ENCODE measurements at places on chromosomes 12 and 14.

DNA sequence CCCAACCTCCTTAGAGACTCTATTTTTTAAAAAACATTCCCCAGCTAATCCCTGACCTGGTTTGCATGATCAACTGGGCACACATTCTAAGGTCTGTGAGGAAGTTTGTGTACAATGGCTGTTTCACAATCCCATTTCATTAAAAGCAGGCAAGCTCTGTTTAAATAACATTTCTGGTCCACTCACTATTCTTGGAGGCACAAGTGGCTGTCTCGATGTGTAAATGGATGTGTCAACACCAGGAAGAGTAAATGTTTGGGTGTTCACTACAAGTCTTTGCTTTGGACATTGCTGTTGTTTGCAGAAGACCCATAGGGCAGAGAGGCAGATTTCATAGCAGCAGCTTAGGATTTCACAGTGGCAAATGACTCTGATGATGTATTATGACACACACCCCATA, 98.3 kb downstream of the PDZRN4 start:
- DNase-seq: no peak

DNA sequence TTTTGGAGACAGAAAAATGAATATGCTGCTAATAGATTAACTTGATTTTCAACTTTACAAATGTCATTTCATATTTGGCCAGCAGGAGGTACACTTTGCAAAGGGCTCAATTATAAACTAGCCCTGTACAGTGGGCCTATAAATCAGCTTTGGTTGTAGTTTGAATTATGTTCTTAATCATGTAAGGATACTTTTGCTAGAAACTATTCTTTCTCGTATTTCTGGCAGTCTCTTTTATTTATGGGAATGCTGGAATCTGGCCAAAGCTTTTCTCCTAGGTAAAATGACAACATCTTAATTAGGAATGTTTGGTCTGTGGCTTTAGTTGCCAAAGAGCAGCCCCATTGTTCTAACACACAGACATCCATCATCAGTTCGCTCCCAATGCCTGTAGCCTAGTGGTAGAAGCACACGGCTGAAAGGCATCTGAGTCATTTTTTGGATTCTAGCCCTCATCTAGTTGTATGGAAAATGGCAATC, 1322.3 kb upstream of the SEL1L start:
- no peak for DNase-seq

- DNase-seq: no peak
Observed at GRCh38 chr12:124557518-124558223, 9.7 kb downstream of the NCOR2 start.

DNA sequence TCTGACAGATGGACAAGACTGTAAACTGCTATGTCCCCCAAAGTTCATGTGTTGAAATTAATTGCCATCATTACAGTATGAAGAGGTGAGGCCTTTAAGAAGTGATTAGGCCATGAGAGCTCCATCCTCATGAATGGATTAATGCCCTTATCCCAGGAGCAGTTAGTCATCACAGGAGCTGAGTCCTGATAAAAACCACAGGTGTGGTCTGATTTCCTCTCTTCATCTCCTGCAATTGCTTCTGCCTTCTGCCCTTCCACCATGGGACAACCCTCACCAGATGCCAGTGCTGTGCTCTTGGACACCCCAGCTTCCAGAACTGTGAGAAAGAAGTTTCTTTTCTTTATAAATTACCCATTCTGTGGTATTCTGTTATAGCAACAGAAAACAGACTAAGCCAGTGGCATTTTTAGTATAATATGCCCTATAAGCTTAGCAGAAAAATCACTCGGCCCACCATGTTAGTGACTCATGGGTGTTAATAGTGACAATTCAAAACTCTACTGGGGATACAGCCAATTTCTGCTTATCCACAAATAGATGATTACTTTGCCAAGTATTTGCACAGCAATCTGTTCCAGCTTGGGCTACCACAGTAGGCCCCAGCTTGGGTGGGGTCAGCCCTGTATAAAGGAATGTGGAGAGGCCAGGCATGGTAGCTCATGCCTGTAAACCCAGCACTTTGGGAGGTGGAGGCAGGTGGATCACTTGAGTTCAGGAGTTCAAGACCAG, 129.0 kb upstream of the BCL2L14 start:
- DNase-seq: no peak

GRCh38 chr12:57119294-57120085, 8.3 kb upstream of the STAT6 start:
- no peak for DNase-seq

- no peak for DNase-seq
Observed at GRCh38 chr12:29320295-29321085, 60.5 kb downstream of the ERGIC2 start.

DNA sequence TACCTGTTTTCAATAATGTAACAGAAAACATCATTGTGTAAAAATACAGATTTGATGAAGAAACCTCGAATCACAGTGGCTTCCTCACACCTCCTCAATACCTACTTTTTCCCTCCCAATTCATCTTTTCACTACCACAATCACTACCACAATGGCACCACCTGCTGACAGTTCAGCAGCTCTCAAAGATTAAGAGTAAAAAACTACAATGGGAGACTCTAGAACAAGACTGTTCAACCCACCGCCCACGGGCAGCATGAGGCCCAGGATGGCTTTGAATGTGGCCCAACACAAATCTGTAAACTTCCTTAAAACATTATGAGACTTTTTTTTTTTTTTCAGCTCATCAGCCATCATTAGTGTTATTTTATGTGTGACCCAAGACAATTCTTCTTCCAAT, 15.2 kb downstream of the MED6 start:
- no peak for DNase-seq

GRCh38 chr14:84826294-84826693, 703.6 kb upstream of the FLRT2 start:
- no peak for DNase-seq

- no peak for DNase-seq
Observed at GRCh38 chr12:115752913-115753726, 524.4 kb downstream of the MED13L start.

DNA sequence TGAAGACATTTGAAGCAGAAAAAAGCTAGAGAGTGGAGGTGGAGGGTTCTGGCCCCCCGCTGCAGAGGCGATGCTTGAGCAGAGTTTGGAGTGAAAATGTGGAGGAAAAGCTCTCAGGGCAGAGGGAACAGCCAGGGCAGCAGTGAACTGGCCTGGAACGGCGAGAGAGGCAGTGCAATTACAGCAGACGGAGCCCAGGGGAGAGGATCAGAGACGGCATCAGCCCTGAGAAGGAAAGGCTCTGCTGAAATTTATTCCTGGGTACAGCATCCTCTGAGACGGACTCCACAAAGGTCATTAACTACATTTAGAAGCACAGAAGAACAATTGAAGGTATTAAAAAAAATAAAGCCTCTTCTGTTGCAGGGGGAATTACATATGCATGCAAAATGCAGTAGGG, 14.2 kb downstream of the STON2 start:
- DNase-seq: no peak

- no peak for DNase-seq
Observed at GRCh38 chr12:124191024-124191359, 103.9 kb upstream of the RFLNA start.

DNA sequence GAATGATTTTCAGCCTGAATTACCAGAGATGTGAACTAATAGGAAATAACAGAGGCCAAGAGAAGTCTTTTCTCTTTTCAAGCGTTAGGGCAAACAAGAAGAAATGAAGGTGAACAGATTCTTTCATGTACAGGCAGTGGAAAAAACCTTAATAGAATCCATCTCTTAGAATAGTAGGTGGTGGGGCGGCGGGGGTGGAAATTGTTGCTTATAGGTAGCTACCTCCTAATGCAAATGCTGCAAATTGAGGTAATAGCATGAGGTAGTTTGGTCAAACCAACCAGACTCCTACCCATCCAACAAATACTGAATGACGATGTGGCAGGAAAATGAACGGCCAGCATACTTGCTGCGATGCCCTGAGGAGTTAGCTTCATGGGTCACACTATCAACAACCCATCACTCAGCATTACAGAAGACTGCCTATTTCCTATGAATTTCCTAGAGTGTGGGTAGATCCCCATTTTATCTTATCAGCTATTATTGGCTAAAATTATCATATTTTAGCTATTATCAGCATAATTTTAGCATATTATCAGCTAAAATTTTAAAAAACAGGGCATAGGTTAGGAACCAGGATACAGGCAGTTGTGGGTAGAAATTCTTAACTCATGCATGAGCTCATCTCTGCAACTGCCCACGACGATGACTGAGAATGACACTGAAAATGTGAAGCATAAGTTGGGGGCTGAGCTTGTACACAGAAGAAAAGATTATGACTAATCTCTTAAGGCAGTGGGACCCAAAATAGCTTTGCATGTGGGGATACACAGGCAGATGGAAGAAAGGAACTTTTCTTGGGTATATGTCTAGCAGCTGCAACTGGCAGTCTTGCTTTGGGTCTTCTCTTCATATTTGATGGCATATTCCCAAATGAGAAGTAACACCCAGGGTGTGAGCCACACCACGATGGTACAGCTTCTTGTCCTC, 68.7 kb downstream of the NIN start:
- peak; percentile 33 for DNase-seq

- no peak for DNase-seq
Observed at GRCh38 chr12:14410841-14411569, 45.5 kb downstream of the ATF7IP start.

DNA sequence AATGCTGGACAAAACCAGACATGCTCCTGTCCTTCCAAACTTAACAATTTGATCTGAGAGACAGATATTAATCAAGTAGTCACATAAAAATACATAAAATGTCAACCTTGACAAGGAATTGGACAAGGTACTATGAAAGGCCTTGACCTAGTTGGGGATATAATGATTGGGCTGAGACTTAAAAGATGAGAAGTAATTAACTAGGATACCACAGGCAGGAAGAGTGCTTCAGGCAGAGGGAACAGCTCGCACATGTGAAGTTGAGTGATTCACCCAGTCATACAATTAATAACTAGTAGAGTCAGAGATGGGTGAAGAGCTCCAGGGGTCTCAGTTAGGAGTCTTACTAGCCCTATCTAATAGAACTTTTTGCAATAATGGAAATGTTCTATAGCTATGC, 259.5 kb downstream of the MSRB3 start:
- DNase-seq: no peak

- no peak for DNase-seq
Observed at GRCh38 chr12:13745111-13745860, 236.1 kb downstream of the GRIN2B start.

DNA sequence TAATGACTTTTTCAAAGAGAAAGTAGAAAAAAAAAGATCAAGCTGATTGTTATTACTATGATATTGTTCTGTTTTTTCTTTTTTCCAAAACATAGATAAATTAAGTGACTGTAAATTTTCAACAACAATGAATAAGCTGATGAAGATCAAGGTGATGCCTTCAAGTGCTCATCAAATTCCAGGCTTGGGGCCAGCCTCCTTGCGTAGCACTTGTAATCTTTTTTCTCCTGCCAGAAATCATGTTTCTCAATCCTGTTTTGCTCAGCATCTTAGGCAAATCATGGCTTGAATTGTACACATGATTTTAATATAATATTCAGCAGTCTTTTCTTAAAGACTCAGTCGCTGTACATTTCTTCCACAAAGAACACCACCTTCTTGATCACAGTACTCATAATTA, 333.2 kb downstream of the NPAS3 start:
- no peak for DNase-seq

- no peak for DNase-seq
Observed at GRCh38 chr14:58677996-58678395, 40.2 kb downstream of the DACT1 start.

- DNase-seq: no peak
Observed at GRCh38 chr14:98906123-98906995, 365.6 kb downstream of the BCL11B start.

- no peak for DNase-seq
Observed at GRCh38 chr12:124213666-124214347, 81.1 kb upstream of the RFLNA start.

DNA sequence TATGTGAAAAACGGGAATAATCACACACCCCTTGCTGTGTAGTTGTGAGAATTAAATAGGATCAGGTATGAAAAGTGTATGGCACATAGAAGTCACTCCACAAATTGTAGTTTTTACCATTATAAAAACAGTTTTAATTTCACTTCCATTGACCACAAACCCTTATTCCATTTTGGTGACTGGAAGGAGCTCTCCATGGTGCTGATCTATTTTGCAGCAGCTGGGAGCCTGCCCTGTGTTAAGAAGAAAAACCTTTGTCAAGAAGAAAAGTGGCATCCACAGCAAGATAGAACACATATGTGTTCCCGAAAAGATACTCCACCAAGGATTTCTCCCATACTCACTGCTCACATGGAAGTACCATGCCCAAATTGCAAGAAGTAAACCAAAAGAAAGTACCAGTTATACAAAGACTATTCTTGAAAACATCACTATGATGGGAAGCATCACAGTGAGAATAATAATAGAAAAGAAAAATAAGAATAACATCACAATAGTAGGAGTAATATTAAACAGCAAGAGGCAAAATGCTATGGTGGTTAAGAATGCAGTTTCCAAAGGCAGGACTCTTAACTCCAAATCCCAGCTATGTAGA, 58.7 kb downstream of the TUNAR start:
- no peak for DNase-seq

DNA sequence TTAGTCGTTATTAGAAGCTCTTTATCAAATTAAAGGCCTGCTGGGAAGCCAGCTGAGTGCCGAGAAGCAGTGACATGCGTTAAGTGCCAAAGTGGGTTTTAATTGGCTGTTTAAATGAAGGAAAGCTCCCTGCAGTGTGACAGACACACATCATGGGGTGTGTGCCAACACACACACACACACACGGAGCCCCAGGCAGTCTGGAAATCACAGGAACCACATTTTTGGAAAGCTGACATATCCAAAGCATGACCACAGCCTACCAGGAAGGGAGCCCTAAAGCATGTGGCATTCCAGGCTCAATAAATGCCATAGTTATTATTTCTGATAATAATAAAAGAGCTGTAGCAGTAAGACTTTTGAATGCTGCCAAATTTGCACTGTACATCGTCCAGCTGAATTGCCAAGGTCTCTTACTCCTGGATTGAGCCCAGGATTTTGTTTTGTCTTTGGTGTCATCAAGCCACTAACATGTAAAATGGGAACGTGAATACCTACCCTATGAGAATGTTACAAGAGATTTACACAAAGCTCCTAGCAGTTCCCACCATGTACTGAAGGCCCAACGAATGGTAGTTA, 135.1 kb downstream of the TMEM30B start:
- DNase-seq: no peak

- no peak for DNase-seq
Observed at GRCh38 chr12:90287585-90287984, 578.9 kb upstream of the ATP2B1 start.

DNA sequence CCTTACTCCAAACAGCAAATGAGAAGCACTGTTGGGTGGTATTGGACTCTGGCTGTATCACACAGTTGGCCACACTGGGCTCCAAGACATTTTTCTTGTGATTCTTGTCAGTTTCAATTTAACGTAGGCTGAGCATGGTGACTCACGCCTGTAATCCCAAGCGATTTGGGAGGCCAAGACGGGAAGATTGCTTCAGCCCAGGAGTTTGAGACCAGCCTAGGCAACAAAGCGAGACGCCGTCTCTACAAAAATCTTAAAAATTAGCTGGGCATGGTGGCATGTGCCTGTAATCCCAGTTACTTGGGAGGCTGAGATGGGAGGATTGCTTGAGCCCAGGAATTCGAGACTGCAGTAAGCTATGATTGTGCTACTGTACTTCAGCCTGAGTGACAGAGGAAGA, 35.3 kb upstream of the PLEKHD1 start:
- no peak for DNase-seq

GRCh38 chr14:68951800-68952530, 27.1 kb downstream of the ACTN1 start:
- no peak for DNase-seq

GRCh38 chr12:55742719-55743405, at the start of gene GDF11:
Gene GDF11, plus strand, starts transcription at chr12:55743122. Its CDS starts 195 bp downstream, at chr12:55743317.
- no peak for DNase-seq

- no peak for DNase-seq
Observed at GRCh38 chr14:92922883-92923743, at the start of gene CHGA. Gene CHGA, plus strand, starts transcription at chr14:92923150. Its CDS starts 210 bp downstream, at chr14:92923360.

GRCh38 chr14:100117633-100118395, 41.6 kb downstream of the DEGS2 start:
- no peak for DNase-seq

Data from stimulated activated CD4-positive, alpha-beta T cell treated with anti-CD3 and anti-CD28 coated beads, TNF-alpha, amount 100 ng/mL, for 24 hours (primary cell).